NCI-H526 treated with DMSO at 0.1 percent for 48 hours (cell line): ENCODE measurements at places on chromosomes 5 and 9.

DNA sequence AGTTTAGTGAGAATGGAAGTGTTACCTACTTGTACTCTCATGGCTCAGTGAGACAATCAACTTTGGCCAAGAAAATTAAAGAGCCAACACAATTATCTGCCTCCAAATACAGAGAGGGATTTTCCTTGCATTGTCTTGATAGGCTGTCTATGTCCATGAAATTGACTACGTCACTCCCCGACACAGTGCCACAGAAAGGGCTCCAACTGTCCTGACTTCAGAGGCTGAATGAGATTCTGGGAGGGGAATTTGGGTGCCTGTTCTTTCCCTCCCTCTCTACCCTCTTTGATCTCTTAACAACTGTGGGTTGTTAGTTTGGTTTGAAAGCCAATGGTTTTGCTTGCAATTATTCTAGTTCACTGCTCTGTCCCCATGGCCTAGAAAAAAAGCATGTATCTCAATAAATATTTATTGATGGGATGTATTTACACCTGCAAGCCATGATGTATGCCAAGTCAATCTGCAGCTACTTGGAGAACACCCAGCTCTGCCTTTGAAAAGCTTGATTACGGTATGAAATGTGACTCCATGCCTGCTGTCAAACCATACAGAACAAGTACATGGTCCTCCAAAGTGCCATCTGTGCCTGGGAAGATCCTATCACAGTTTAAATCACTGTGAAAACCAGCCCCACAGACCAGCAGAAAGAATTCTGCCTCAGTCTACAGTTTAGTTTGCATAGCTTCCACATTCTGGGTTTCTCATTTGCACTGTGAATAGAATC is 37.3 kb downstream of the CAPSL start:
- no peak for DNase-seq

- DNase-seq = no peak
Measured at GRCh38 chr5:87408204-87408603, 4.5 kb downstream of the CCNH start.

DNA sequence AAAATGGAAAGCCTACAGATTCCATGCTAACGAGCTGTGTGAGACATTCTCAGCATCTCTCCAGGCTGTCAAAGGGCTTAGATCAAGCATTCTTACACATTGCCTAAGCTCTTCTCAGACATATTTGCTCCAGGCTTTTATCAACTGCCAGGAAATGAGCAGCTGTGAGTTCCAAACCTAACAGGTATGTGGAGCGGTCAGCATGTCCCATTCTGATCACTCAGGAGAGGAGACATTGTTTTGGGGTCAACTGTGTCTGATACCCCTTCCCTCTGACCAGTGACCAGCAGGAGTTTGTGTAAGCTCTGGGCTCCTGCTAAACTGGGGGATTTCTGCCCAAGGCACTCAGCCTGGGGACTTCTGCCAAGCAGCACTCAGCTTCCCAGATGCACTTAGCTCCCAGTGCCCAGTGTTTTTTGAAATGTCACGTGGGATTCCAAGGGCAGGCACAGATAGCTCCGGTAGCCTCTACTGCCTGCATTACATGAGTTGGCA is 229.1 kb downstream of the SEC61B start:
- DNase-seq = no peak

GRCh38 chr9:15150939-15151338 is 156.1 kb downstream of the TTC39B start:
- no peak for DNase-seq

GRCh38 chr5:82160948-82161347 is 117.2 kb downstream of the RPS23 start:
- no peak for DNase-seq

- DNase-seq = no peak
Measured at GRCh38 chr5:171702135-171702770, 83.4 kb upstream of the SMIM23 start.

DNA sequence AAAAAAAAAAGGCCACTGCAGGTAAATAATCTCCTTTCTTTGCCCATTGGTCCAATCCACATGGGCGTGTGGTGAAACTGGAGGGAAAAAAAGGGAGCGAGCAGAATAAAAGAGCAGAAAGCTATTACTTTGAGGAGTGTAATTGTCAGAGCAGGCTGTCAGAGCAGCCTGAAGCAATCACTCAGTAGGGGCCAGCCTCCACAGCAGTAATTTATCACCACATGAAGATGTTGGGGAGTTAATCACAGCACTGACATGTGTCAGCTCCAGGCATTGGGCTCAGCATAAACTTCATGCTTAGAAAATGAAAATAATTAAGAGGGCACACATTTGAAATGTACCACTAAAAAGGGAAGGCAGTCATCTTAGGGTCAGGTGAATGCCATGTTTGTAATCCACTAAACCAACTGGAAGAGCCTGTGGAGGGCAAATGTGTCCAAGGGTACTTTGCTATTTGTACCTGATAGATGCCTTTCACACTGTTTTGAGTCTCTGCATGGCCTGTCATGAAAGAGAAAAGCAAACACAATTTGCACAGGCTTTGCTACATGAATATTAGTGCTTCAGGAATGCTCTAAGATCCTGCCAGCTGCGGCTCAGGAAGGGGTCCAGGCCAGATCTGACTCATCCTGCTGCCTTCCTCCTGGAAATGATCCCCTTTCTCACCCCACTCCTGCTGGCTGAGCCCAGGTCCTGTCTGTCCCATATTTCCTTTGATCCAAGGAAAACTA is 2.9 kb upstream of the PTGER4 start:
- no peak for DNase-seq

DNA sequence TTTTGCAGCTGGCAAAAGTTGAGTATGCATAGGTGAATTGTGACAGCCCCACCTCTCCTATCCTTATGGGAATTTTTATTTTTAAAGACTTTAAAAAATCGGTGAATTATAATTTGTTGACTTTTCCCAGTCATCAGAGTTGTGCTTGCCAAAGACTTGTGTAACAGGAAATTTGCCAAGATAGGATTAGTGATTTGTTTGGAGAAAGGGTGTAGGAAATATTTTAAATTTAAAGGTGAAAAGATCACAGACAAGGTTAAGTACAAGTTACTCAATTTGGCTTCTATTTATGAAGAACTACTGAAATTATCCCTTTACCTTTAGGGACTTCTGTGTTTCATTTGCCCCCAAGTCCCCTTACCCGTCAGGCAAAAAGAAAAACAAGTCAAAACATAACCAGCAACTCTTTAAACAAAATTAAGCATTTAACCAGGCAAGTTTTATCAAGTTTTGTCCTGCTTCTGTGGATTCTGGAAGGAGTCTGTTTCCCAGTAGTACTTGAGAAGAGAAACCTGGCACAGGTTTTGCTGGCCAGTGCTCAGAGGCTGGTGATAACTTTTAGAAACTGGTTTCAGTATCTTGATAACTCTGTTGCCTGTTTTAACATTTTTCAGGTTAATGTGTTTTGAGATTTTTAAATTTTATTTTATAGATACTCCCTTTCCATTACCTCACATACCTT is 285.4 kb downstream of the MAST4 start:
- no peak for DNase-seq

DNA sequence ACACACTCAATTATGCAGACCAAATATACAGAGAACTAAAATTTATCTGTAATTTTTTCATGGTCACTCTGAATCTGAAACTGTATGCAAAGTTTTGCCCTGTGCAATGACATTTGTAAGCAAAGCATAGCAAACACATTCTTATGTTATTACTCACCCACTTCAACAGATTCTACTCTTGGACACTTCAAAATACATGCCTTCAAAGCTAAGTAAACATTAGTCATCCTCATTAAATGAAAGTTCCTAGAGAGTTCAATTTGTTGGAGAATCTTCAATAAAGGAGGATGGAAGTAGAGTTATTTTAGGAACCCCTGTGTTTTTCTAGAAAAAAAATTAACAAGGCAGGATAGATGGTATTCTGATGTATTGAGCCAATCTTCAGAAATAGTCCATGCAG is 639.7 kb upstream of the C9orf72 start:
- DNase-seq = no peak

GRCh38 chr5:143356855-143357583 is 46.5 kb downstream of the NR3C1 start:
- DNase-seq = no peak

DNA sequence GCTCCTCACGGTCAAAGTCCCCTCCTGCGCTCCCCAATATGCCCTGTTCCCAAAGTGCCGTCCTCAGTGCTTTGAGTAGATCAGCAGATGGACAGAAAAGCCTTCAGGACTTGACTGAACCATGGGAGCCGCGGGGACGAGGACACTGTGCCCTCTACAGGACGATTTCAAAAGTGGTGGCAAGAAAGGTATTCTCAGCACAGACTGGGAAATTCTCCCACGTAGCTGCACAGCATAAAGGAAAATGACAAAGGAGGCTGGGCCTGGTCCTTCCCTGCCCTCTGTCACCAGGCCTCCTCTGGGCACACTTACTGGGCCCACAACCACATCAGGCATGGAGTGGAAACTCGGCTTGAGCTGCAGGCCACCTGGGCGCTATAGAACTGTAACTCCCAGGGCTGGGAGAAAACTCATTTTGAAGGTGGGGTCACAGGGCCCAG is 16.7 kb upstream of the MTMR12 start:
- DNase-seq = peak; percentile 77

GRCh38 chr9:96619124-96619465 is 548 bp downstream of the CDC14B start:
- no peak for DNase-seq

DNA sequence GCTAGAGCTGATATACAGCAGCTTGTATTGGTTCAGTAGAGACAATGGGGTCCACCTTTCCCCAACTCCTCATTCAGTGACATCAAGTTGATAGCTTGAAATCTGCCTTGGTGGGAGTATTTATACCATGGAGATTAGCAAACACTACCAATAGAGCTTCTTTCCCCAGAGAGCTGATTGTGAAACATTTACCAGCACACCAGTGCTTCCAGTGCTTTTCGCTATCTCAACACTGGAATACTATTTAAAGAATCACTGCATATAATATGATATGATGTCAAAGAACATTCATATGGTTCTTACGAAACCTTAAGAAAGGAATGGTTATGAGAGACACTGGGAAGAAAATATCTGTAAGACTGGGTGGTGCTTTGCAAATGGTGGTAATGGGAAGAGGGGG is 21.8 kb upstream of the RNF145 start:
- DNase-seq = no peak

DNA sequence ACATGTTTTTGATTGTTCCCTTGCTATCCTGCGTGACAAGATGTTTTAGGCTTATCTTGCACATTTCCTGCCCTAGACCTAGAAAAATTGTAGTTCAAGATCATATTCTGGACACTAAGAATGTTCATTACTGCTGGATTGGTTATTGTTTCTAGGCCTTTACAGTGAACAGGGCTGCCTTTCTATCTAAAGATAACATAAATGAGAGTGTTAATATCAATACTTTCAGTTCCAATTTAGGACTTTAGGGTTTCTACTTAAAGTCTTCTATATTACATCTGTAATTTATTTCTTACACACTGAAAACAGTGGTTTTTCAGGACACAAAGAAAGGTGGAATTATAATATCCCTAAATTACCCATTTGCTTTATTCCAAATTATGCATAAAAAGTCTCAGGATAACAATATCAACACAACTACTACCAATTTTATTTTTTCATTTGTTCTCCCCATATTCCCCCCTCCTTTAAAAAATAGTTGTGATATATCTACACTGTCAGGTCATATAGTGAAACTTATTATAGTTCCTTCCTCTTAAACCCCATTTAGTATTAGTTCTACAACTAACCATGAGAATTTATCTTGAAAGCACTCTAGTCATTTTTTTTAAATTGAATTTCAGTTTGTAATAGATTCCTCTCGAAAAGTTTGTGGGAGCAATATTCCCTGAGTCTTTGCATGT is 293.9 kb upstream of the RIOK2 start:
- DNase-seq = no peak

GRCh38 chr5:5128766-5129165 is 11.4 kb upstream of the ADAMTS16 start:
- no peak for DNase-seq

GRCh38 chr9:107922260-107922659 is 432.7 kb upstream of the KLF4 start:
- no peak for DNase-seq

DNA sequence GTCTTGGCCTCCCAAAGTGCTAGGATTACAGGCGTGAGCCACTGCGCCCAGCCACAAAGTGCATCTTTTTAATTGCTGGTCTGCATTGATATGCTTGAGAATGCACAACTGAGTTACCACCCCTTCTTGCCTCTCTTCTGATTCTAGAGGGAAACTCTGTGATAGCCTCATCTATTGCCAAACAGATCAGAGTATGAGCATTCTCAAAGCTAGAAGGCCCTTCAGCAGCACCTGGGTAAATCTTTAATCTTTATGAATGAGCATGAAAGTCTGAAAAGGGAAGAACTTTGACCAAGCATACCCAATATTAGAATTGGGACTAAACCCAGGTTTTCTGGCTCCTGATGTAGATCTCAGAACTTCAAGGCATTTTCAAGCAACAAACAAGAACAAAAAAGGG is 298.3 kb upstream of the TNC start:
- no peak for DNase-seq

GRCh38 chr5:67100301-67100700 is 96.3 kb downstream of the CD180 start:
- no peak for DNase-seq

DNA sequence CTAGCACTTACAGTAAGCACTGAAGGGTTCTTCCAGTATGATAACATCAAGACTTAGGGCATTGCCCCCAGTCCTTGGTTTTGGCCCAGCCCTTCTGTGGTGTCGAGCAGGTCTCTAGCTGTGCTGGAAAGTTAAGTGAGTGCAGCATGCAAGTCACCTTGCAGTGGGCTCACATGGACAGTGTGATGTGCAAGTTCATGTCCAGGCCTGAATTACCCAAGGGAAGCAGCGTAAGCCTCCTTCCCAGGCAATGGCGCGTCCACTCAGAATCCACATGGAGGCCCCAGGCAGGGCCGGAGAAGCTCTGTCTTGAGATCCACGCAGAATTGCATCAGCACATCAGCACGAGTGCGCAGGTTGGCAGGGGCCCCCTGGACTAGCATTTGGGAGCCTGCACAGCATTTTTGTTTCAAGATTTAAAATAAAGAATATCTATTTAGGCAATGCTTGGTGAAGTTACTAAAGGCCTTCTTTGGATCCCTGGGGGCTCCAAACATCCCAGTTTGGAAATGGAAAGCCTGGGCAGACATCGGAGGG is 108.4 kb upstream of the ALDH1B1 start:
- DNase-seq = no peak

- DNase-seq = no peak
Measured at GRCh38 chr5:149605354-149605997, 24.2 kb downstream of the ARHGEF37 start.

DNA sequence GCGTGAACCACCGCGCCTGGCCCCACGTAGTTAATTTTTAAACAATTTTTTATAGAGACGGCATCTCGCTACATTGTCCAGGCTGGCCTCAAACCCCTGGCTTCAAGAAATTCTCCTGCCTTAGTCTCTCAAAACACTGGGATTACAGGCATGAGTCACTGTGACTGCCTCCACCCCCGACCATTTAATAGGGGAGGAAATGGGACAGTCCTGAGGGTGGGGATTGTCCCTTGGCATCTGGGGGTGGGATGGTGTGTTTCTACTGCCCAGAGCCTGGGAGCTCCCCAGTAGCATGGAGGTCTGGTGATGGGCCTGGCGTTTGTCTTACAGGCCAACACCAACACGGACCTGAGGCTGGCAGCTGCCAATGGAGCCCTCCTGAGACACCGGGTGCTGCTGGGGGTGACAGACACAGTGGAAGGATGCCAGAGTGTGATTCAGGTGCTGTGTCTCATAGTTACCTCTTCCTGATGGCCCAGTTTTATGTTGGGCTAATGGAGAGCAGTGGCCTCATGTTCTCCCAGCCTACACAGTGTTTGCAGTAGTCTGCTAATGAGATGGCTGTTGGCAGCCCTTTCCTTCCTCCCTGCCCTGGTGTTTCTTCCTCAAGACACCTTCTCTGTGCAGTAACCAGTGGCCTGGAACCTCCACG is 22.5 kb downstream of the TMEM268 start:
- no peak for DNase-seq
